ENCODE measurements at places on chromosomes 3 and 15.

DNA sequence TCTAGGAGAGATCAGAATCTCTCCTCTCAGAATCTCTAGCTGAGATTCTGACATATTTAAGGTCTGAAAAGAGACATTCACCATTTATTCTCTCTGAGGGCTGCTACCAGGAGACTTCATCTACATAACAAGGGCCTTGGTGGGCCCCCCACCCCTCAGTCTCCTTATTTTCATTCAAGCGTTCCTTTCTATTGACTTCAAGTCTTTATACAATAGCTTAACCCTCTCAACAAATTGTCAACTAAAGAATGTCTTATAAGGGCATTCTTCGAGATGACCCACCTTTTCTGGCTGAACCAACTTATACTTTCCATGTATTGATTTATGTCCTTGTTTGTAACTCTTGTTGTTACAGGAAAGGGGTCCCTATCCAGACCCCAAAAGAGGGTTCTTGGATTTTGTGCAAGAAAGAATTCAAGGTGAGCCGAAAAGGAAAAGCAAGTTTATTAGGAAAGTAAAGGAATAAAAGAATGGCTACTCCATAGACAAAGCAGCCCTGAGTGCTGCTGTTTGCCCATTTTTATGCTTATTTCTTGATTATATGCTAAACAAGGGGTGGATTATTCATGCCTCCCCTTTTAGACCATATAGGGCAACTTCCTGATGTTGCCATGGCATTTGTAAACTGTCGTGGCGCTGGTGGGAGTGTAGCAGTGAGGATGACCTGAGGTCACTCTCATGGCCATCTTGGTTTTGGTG, 209.5 kb upstream of the ALCAM start:
- no peak for DNase-seq

- DNase-seq = no peak
These were observed 17.4 kb downstream of the CCDC12 start for GRCh38 chr3:46959161-46959511.

DNA sequence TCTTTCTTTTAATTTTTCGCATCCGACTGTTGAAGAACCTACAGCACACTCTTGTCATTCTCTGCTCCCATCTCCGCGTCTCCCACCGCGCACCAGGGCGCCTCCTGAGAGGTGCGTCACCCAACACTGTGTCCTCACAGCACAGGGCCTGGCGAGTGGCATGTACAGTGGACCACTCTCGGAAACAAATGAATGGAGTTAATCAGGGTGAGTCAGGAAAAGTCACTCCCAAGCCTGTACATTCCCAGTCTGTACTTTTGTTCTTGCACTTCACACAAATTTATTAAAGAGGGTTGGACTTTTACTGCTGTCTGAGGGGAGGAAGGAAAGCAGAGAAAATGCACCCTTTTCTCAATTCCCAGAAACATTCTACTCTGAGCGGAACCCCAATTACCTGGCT, 625 bp downstream of the COL6A6 start:
- no peak for DNase-seq

DNA sequence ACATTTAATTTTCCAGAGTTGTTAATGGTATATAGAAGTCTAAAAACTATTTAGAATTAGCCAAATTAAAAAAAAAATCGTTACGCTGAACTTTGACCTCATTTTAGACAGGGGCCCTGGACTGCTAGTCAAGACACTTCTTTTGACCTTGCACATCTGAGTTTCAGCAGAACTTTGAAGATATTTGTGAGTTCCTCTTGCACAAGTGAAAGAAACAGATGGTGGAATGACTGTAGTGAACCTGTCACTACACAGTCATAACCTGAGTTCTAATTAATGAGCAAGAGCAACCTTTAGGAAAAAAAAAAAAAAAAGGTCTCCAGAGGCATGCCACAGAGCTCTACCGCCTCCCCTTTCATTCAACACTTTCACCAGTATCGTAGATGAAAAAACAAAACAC, 5.3 kb downstream of the MYO5C start:
- DNase-seq = no peak

DNA sequence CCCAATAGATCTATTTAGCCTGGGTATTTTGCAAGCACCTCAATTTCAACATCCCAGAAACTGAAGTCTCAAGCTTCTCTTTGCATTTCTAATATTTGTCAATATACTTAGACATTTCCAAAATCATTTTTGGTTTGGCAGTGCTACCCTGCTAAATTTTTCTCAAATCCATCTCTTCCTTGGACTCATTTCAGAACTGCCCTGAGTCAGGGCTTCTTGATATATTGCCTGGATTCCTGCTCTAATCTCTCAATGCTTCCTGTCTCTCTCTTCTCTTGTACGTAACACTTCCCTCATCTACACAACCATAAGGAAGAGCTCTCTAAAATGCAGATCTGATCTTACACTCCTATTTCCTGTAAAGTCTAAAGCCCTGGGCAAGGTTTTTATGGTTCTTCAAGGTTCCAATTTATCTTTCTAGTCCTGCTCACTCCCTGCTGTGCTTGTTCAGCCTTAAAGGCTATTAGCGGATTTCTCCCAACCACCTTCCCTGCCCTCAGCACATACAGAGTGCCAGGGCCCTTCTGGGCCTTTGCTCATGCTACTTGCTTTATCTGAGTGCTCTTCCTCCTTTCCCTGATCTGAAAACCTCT, 53.0 kb upstream of the MME start:
- DNase-seq = no peak

DNA sequence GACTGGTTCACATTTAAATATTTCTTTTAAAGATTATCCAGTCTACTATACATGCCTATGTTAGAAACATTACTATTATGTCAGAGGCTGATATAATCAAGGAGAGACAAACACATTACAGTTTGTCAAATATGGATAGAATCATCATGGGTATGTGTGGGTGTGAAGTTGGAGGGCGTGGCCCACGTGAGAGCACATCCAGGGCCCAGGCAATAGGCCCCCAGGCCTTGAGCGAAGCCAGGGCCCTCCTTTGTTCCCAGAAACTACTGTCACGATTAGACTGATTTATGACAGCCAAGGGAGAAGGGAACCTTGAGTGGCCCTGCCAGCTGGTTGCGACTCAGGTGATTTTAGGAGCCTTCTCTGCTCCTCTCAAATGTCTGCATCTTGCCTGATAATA, 26.9 kb upstream of the LDHAL6B start:
- DNase-seq = no peak

GRCh38 chr3:66014056-66014455, 24.7 kb downstream of the MAGI1 start:
- no peak for DNase-seq

GRCh38 chr3:52892625-52893311, 4.6 kb downstream of the STIMATE start:
- no peak for DNase-seq

- DNase-seq = no peak
These were observed 45.9 kb downstream of the IQCH start for GRCh38 chr15:67300266-67301025.

DNA sequence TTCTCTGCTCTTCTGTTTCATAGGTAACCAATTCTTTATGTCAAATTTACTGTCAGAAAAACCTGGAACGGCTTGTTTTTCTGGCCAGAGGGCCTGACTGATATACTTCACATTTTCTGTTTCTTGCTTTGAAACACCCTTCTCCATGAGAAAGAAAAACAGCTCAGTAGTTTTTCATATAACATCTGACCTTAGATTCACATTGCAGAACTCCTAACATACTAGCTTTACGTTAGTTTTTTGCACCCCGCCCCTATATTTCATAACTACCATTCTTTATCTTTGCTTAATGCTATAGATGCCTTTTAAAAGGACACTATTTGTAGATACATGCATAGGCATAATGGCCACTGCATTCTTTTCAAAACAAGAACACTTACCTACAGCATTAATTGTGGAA, 83.9 kb upstream of the TSC22D2 start:
- DNase-seq = no peak

DNA sequence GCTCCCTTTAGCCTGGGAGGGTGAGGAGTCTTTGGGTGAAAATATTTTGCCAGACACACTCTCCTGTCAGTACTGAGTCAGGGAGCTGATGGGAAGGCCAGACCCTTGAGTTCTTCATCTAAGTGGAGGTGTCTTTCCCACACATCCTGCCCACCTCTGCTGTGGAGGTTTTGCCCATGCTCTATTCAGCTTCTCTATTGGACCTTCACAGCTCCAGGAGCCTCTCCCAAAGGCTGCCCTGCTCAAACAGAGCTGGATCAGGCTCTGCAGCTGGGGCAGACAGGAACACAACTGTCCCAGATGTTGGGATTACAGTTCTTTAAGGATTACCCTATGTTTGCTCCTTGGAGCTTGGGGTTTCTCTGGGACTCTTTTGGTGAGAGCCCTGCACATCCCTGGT, 77.9 kb downstream of the SPSB4 start:
- DNase-seq = no peak

GRCh38 chr3:54870423-54870822, 57.4 kb downstream of the LRTM1 start:
- no peak for DNase-seq

GRCh38 chr3:112038863-112039262, 4.3 kb downstream of the TMPRSS7 start:
- no peak for DNase-seq

GRCh38 chr15:95152741-95153140, 921.4 kb downstream of the MCTP2 start:
- no peak for DNase-seq

DNA sequence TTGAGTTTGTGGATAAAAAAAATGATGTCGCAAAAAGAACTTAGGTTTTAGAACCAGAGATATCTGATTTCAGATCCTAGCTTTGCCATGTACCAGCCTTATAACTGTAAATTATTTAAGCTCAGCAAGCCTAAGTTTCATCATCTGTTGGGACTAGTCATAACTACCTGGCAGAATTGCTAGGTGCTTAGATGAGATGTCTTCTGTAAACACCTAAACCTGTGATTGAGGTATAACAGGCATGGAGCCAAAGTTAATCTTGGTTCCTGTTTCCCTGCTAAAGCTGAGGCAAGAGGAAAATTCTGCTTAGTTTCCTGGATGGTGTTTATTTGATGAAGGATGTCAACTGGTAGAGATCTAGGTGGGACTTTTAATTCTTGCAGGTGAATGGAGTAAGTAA, 331.3 kb upstream of the RBMS3 start:
- no peak for DNase-seq

DNA sequence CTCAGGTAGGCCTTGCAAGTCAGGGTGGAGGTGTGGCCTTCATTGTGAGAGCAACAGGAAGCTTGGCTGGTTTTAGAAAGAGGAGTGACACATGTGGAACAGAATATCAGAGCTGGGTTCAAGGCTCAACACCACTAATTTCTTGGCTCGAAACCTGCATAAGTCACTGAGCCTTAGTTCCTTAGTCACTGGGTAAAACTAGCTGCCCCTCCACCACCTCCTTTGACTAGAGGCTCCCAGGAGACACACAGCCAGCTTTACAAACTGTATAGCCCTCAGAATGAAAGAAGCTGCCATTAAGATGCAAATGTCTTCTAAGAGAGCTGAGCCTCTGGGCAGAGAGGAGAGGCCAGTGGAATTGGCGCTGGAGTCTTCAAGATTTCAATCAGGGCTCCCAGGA, 67.7 kb downstream of the CERS3 start:
- DNase-seq = no peak

DNA sequence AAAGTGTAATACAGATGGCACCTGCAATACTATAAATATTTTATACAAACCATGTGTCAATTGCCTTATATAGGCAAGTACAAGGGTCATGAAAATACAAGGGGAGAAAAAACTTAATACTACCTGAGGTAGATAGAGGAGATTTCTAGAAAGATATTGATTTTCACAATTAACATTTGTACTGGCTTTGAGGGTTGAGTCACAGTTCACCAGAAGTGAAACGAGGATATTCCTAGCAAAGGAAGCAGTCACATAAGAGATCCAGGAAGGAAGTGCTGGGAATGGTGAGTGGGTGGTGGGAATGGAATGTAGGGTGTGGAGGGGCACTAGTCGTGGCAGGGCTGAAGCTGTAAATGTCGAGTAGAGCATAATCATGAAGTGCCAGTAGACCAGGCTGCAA, 108.7 kb downstream of the P2RY1 start:
- no peak for DNase-seq

- no peak for DNase-seq
These were observed 6.1 kb downstream of the SKOR1 start for GRCh38 chr15:67831363-67831762.

DNA sequence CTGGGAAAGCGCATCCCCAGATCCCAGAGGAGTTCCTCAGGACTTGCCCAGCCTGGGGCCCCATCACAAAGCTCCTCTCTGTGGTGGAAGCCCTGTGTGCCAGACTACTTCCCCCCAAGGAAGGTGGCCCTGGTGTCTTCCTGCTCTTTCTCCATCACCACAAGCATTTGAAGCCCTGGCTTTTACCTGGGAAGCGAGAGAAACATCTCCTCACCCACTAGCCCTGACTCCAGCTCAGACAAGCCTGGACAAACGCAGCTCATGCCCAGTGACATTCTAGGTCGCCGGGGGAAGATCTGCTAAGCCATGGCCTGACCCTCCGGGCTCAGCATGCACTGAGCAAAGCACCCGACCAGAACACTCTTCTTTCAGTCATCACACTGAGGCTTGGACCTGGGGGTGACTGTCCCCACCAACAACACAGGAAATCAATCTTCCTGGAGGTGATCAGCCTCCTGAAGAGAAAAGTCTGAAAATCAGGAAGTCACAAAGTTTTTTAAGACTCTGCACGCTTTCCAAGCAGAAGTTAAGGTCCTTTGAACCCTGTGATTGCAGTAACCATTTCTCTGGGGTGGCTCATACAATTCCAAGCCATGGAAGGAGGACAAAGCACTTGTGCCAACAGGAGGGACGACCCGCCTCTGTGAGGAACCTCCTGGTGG, 40.8 kb downstream of the KLHL25 start:
- DNase-seq = no peak

- no peak for DNase-seq
These were observed 620 bp upstream of the CMSS1 start for GRCh38 chr3:99817047-99817436.
